ENCODE measurements at places on chromosomes 16 and 17.

GRCh38 chr16:89193576-89194293 lies 6.6 kb downstream of the SLC22A31 start:
- no peak for DNase-seq

DNA sequence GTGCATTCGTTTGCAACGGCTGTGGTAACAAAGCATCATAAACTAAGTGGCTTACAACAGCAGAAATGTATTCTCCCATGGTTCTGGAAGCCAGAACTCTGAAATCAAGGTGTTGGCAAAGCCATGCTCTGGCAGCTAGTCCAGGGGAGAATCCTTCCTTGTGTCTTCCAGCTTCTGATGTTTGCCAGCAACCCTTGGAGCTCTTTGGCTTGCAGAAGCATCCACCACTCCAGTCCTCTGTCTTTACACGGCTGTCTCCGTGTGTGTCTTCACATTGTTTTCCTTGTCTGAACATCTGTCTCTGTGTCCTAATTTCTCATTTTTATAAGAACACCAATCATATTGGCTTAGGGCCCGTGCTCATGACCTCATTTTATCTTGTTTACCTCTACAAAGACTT lies 265.3 kb upstream of the HSBP1 start:
- DNase-seq, result no peak

DNA sequence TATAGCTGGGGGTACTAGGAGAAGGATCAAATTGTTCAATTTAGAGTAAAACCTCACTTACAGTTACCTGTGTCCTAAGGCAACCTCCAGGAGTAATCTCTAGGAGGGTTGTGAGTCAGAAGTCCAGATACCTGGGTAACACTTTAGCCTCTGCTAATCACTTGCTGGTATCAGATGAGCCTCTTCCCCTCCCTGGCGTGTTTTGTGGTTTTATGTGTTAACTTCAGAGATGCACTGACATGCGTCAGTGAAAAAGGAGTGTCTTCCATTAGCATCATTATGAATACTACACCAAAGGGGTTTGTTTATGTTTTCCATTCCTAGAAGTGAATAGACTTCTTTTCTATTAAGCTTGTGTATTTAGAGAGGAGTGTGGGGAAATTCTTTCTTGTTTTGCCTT lies 208.2 kb downstream of the FTO start:
- peak; percentile 42 for DNase-seq

DNA sequence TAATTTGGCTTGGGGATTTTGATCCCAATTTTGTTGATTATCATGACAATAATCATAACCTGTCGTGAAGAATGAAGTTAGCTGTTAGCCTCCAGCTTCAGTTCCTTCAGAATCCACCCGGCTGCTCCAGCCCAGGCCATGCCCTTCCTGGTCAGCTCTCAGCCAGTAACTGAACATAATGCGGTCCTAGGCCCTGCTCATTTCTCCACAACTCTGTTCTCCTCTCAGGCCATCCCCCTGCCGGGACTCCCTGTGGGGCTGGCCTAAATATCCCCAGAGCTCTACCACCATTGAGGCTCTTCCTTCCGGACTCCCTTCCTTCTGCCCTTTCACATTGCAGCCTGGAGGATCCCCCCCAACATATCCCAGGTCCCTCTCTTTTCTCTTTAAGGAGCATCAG lies 833.4 kb upstream of the GOT2 start:
- no peak for DNase-seq

DNA sequence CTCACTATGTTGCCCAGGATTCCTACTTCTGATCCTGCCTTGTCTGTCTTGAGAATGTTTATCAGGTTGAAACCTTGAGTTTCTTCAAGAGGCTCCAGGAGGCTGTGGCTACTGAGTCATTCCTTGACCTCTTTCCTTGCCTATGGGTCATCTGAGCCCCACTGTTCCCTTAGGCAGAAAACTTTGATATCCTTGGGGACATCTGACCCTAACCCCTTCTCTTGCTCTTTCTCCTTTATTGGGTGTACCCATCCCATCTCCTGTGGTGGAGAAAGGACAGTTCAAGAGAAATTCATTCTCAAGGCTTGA lies 12.5 kb downstream of the ARL4D start:
- no peak for DNase-seq

DNA sequence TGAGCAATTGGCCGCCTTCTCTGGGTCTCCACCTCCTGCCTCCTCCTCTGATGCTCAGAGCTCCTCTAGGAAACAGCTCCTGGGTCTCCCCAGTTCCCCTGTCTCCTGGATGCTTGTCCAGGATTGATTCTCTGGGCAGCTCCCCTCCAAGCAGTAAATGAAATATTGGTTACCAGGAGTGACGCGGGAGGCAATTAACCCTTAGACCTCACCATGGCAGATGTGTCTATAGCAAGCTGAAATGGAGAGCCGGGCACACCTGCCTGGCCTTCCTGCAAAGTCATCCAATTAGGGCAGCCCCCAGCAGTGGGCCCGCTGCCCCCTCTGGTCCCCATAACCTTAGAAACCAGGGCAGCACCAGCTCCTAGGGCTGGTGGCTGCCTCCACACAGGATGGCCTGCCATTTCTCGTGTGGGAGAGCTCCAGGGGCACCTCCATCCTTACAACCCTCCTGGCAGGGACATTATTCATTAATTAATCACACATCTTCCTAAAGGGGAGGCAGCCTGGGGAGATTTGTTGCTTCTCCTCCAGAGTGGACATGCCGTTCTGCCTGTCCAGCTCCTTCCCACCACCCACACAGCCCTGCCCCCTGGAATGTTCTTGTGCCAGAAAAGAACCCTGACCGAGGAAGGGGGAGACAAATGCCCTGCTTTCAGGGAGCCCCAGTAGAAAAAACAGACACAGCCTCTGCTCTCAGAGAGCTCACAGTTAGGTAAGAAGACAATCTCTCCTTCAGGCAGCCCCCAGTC lies 8.3 kb upstream of the KIF18B start:
- DNase-seq, result no peak

GRCh38 chr16:19315889-19316433 lies 30.4 kb downstream of the CLEC19A start:
- DNase-seq, result no peak

GRCh38 chr16:2919511-2920255 lies 8.0 kb downstream of the FLYWCH1 start:
- DNase-seq, result peak; percentile 64

- DNase-seq, result no peak
These were observed 26.0 kb downstream of the KANSL1 start for GRCh38 chr17:46167267-46167666.

DNA sequence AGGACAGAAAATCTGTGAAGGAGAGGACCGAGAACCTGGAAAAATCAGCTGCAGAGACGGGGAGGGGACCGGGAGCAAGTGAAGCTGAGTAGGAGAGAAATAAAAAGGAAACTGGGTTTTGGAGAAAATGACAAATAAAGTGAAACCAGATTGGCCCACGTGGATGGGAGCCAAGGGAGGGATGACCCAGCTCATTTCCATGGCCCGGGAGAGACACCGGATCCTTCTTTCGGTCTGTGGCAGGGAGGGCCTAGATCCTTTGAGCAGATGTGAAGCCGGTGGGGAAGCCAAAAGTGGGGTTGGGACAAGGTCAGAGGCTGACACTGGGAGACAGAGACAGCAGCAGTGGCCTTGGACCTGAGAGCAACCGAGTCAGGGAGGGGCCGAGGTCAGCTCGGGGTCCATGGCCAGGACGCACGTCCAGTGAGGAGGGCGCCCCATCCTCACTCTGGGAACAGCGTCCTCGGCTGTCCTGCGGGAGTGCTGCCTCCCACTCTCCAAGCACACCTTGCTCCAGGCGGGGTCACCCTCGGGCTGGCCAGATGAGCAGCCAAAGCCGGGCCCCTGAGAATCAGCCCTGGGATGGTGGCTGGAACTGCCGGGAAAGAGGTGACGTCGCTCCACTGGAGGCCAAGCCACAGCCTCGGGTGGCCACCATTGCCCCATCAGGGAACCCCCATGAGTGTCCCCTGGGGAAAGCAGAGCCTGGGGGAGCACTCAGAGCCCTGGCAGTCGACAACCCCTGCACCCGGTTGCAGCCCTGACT lies 50.8 kb upstream of the CDR2 start:
- no peak for DNase-seq

DNA sequence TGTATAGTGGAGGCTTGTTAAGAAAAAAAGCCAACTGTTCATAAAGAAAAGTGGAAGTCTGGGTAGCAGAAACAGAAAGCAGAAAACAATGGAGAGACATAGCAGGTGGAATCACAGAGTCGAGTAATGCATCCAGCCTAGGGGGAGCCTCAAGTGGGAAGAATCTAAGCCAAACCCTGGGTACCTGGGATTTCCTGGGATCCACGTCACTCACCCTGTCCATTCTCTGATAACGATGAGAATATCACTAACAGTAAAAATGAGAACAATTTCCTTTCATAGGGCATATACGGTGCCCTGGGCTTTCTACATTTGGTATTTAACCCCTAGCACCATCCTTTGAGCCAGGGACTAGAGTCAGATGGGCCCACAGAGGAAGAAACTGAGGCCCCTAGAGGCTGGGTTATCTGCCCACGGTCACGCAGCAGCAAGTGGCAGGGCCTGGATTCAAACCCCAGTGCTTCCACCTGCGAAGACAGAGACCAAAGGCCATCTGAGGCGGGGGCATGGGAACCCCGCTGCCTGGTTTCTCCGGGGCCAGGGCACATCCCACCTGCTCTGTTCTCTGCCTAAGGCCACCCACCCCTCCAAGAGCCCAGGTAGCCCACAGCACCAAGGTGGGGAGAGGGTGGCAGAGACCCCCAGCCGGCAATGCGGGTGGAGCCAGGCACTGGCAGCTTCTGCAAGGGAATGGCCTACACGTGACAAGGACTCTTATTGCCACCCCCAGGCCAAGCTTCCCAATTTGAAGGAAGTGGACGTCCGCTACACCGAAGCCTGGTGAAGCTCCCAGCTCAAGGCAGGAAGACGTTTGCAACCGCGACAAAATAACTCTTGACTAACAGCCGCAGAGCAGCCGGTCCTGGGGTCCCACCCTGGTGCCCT lies 69.8 kb upstream of the PLCG2 start:
- no peak for DNase-seq

- DNase-seq, result no peak
These were observed 5.1 kb upstream of the CD68 start for GRCh38 chr17:7574176-7574953.

GRCh38 chr16:7426161-7426560 lies 93.5 kb downstream of the RBFOX1 start:
- no peak for DNase-seq

- DNase-seq, result no peak
These were observed 107.5 kb upstream of the ZNF750 start for GRCh38 chr17:82947051-82947991.

DNA sequence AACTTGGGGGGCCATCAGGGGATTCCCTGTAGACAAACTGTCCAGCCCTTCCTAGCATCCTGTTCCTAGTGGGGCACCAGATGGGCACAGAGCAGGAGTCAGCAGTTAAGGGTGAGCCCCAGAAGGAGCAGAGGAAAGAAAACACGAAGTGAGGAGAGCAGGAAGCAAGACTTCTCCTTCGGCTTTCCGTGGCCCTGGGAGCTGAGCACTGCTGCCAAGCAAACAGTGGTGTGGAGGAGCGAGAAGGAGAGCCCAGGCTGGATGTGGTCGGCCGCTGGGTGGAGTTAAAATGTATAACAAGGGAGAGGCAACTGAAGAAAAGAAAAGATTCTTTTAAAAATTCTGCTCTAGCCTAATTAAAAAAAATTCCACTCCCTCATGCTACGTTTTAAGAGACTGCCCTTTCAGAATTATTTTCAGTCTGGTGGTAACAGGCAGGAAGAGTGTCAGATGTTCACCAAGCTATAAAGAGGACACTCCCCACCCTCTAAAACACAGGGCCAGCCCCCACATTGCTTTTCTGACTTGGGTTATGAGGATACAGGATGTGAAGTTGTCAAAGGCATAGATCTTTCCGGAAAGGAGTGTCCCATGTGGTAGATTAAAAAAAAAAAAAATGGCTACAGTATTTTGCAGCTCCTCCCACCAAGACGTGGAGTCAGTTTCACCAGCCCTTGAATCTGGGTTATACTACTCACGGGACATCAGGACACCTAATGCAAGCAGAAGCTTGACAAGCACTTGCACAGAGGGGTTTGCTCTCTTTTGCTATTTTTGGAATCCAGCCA lies 74.9 kb upstream of the ZFHX3 start:
- no peak for DNase-seq

- DNase-seq, result peak; percentile 47
These were observed 8.9 kb downstream of the MYH10 start for GRCh38 chr17:8621585-8621984.

DNA sequence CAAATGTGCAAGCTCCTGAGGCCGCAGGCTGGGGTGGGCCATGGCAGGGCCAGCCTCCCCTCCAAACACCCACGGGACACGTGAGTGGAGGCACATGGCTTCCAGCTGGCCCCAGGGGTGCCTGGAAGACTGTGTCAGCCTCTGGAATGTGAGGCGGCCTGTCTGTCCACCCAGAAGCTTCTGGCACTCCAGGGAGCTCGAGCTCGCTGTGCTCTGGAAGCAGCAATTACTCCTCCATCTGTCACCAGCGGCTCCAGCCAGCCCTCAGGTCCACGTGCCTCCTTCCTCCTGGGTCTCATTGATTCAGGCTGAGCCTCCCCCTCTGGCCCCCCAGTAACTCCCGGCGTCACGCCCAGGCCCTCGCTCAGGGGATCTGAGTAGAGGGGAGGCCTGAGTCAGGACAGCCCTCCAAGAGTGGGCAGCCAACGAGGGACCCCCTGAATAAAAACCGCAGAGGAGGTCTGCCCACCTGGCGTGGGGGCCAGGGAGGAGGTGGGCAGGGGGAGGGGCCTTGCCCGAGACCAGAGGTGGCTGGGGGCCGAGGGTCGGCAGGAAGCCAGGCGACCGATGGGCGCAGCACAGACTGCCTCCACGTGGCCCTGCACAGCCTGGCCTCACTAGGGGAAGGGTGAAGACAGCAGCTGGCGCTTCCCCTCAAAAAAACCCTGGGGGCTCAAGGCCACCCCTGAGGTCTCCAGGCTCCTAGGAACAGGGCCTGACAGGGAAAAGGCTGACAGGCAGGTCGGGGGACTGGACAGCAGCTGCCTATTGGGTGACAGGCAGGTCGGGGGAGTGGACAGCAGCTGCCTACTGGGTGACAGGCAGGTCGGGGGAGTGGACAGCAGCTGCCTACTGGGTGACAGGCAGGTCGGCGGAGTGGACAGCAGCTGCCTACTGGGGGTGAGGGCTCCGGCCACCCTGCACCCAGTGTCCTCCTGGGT lies 11.9 kb downstream of the PIEZO1 start:
- peak; percentile 75 for DNase-seq

DNA sequence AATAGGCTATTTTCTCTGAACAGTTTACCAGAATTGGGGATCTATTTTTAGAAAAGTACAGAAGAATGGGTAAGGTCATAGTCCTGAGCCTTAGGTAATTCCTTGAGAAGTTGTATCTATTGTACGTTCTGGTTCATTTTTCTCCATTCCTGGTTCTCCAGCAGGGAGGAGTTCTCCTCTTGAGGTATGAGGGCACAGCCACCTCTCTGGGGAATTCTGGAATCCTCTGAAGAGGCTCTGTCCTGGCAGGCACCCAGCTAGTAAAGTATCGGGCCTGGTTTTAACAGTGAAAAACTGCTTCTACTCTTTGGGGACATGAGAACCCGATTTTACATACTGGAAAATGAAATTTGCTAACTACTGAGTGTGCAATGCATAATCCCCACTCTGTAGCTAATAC lies 19.6 kb upstream of the PMFBP1 start:
- no peak for DNase-seq

GRCh38 chr16:46918905-46919792 lies 35.0 kb downstream of the GPT2 start:
- DNase-seq, result no peak

GRCh38 chr17:29094101-29094708 lies 51.3 kb downstream of the PIPOX start:
- DNase-seq, result no peak
